ENCODE measurements at places on chromosomes 2 and 18. TPM values are rescaled to one million over a fixed set of nuclear protein-coding genes. Genes with fewer than 3 reads are reported as not detected.
A peak's percentile ranks its signal among the peaks of the same experiment; 100 is the strongest.

Gene UGT1A5
- total RNA-seq = 0.34 TPM

Gene CYP27A1
- total RNA-seq = 0.80 TPM

Gene SERPINB12
- total RNA-seq = not detected

Gene TUBB8B
- total RNA-seq = not detected

Gene C1QL2
- not detected for total RNA-seq

DNA sequence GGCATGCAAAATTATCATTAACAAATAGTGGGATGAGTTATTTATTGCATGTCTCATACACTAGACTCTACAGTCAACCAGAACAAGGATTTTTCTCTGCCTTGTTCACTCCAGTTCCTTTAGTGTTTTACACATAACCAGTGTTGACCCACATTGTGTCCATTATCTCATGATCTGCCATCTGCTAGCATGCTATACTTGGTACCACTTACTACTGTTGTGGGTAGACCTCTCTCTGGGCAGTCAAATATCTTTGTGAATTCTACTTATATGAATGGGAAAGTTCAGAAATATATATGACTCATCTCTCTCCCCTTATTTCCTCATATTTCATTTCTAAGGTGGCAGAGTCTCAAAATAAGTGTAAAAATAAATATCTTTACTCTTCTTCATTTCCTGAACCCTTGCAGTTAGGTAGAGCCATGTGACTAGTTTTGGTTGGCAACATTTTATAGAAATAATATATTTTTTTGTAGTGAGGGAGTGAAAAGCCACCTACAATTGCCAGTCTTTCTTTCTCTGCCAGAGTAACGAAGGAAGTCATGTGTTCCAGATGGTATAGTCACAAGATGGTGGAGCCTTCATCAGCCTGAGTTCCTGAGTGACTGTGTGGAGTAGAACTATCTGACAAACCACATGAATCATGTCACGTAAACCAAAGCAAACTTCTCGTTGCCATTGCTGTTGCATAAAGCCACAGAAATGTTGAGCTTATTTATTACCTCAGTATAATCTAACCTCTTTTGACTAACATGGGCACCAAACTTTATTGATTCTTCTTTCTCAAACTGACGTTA, 704.0 kb downstream of the RNF144A start:
- no peak for DNase-seq

- no peak for DNase-seq
These were observed 29.4 kb downstream of the CAPN13 start for GRCh38 chr2:30777661-30778505.

DNA sequence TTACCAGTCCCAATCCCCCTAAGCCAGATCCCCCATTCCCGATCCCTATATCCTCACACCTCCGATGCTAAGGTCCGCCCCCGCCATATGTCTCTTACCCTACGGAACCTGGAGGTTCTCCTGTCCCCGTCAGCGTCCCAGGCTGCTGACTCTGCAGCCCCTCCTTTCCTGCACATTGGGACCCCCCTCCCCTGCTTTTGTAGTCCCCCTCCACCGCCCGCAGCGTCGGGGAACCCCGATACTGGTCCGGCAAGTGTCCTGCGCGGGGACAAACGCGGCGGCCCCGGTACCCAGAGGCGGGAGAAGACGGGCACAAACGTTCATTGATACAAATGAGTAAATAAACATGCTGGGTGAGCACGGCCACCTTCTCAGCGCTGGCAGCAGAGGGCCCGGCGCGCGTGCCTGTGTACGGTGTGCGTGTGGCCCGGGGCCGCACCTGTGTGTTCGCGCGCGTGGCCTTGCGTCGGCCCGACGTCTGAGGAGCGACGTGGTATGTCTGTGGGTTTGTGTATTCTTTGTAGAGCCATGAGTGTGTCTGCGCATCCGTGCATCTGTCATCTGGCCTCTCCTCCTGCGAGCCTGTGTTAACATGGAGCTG, 2.0 kb upstream of the CYP26B1 start:
- peak; percentile 34 for DNase-seq

DNA sequence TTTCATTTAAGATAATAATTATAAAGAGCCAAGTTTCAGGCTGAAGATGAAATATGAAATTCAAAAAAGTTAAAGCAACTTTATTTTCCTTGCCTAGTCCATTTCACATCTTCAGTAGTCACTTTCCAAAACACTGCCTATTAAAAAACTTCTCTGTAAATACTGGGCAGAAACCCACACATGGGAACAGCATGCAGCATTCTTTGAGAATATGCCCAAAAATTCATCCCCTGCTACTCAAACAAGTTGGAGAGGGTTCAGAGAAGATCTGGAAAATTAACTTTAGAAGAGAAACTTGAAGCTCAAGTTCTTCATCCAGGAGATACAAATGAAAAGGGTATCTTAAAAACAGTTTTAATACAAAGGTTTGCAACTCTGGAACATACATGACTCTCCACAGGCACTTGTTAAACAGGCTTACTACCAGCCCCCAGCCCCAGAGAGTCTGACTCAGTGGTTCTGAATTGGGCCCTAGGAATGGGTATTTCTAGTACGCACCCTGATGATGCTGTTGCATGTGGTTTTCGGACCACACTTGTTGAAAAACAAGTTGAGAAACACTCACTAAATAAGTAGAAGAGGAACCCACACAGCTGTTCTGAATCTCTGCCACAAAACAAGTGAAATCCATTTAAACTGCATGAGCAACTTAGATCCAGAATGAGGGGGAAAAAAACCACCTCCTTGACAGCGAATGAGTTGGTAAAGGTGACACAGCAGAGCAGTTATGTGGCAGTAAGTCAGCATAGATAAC, 329.1 kb downstream of the SATB2 start:
- no peak for DNase-seq
